ENCODE measurements at places on chromosomes 7 and 10. TPM values are rescaled to one million over a fixed set of nuclear protein-coding genes. Genes with fewer than 3 reads are reported as not detected.

Gene DPYSL4
- total RNA-seq, result 2.6 TPM

Gene PLAU
- 37.4 TPM for total RNA-seq

Gene FGL2
- total RNA-seq, result 616 TPM

Gene AP5Z1
- total RNA-seq, result 30.6 TPM

Gene UTF1
- total RNA-seq, result not detected

Gene AOAH
- not detected for total RNA-seq

Gene PRF1
- not detected for total RNA-seq
